ENCODE measurements at places on chromosomes 13 and 19.

- no peak for DNase-seq
These were observed 426.2 kb downstream of the PCDH9 start for GRCh38 chr13:66803808-66804456.

GRCh38 chr13:114244637-114245036 is 9.9 kb downstream of the CDC16 start:
- DNase-seq = no peak

DNA sequence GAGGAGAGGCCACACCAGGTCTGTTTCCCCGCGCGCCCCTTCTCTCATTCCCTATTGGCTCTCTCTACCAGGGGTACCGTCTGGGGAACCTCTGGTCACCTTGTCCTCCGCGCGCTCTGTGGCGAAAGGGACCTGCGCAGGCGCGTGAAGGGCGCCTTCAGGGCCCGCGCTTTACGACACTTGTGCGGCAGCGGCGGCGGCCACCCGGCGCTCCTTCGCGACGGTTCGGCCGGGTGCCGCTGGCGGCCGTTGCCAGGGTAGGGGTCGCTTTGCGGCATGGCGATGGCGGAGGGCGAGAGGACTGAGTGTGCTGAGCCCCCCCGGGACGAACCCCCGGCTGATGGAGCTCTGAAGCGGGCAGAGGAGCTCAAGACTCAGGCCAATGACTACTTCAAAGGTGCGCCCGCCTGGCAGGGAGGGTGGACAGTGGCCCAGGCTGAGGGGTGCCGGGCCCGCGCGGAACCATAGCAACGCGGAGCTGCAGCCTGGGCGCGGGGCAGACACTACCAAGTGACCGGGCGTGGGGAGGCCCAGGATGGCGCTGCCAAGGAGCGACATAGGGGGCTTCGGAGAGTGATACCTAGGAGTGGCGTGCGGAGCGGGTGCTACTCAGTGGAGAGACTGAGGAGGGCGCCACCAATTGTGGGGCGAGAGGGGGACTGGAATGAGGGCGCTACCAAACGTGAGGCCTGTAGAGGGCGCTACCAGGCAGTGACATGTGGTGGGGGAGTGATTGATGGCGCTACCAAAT is at the start of gene PPP5C:
Gene PPP5C (plus strand): TSS at position 267 of the 751 bp plus-strand sequence. CDS start 10 bp downstream, at position 277.
- peak; percentile 100 for DNase-seq

DNA sequence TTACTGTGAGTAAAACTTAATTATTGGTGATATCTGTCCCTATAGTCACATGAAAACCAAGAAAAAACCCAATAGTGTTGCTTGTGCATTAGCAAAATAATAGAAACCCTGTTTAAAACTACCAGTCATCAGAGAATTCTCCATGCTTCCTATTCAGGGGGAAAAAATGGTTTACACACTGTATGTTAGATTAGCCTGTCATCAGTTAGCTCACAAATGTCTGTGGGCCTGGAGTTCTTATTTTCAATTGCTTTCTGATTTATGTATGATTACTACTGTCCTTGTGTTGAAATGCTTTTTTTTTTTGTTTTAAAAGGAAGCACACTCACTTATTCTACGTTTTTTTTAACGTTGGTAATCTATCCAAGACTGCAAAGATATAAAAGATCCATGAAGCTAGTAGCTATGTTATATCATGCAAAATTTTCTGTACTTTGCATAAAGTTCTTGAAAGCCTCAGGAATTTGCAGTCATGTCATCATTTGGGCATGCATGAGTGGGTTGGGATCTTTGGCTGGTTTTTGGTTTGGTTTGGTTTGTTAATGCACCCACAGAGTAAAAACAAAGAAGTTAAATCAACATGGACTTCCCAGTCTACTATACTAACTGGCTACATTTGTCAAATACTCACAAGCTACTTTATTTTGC is 25.9 kb downstream of the RXFP2 start:
- no peak for DNase-seq

- no peak for DNase-seq
These were observed 14.5 kb upstream of the SPC24 start for GRCh38 chr19:11169896-11170678.

DNA sequence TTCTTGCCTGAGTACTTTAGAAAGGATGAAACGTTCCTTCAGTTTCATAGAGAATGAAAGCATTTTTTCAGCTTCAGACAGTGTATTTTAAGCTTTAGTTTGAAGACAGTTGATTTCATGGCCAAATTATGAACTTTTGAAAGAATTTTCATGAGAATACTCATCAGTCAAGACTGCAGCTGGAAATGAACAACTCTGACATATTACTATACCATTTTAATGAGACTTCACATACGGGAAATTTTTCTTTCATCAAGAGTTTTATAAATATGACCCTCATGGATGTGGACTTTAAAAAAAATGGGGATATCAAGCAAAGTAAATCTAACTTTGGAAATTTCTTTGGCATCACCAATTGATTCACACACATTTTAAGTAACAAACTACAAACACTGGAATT is 6.4 kb downstream of the LATS2 start:
- DNase-seq = no peak

Data from NB4 (cell line).